T-cell (primary cell): ENCODE measurements at places on chromosomes 6 and 20. TPM values are rescaled to one million over a fixed set of nuclear protein-coding genes. Genes with fewer than 3 reads are reported as not detected.

- no peak for DNase-seq
- H3K4me1 ChIP-seq, result no peaks in the 10 kb centered on the region
- no peak overlapping the region for H3K4me3 ChIP-seq
- H3K36me3 ChIP-seq, result no peaks in the 10 kb centered on the region
These were observed 253.5 kb downstream of the NRN1 start for GRCh38 chr6:5753209-5753608.

DNA sequence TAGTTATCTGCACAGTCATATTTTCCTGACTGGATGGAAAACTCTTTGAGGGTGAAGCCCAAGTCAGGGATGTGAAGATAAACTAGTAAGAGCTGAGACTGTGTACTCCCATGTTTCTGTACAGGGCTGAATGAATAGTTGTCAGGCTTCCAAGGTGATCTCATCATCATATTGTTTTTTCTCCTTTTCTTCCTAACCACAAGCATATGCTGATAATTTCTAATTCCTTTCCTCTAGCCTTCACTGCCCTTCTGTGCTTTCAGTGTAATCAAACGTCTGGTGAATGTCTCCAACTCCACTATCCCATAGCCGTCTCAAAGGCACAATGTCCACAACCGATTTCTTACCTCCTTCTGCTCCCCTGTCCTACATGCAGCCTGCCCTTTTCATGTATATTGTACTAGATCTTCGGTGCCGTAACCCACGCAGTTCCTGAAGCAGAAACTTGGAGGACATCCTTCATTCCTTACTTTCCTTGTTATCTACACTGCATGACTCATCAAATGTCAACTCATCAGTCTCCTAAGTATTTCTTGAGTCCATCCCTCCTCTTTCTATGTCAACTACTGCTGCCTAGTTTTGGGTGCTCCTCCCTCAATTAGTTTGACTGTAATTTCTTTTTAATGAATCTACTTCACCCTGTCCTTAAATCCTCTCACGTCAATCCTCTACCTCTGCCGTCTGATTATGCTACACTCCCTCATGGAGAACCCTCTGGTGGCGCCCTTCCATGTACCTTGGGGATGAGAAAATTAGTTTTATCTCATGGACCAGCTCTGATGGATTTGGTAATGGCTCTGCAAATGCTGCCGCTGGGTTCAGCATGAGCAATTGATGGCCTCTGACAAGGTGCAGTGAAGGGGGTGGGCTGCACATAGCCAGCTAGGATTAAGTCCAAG lies 21.9 kb downstream of the NCOA7 start:
- H3K4me1 ChIP-seq, result peaks cover 6% of the 10 kb centered on the region
- H3K27ac ChIP-seq, result no peak overlapping the region
- no peak for DNase-seq
- no peaks in the 10 kb centered on the region for H3K27me3 ChIP-seq
- no peak overlapping the region for H3K4me3 ChIP-seq
- no peaks in the 10 kb centered on the region for H3K36me3 ChIP-seq

GRCh38 chr6:125791151-125791819 lies 525 bp downstream of the NCOA7 start:
- peak overlapping the region; percentile 83 for H3K4me3 ChIP-seq
- H3K4me1 ChIP-seq, result peaks cover 15% of the 10 kb centered on the region
- no peaks in the 10 kb centered on the region for H3K27me3 ChIP-seq

- no peak for DNase-seq
- peaks cover 28% of the 10 kb centered on the region for H3K4me1 ChIP-seq
- no peaks in the 10 kb centered on the region for H3K27me3 ChIP-seq
- no peak overlapping the region for H3K27ac ChIP-seq
- H3K4me3 ChIP-seq, result no peak overlapping the region
These were observed 66.3 kb downstream of the NOL4L start for GRCh38 chr20:32518593-32519380.

The USP49 gene
- 3.4 TPM for total RNA-seq

- H3K4me3 ChIP-seq, result no peak overlapping the region
- no peak overlapping the region for H3K27ac ChIP-seq
- no peaks in the 10 kb centered on the region for H3K27me3 ChIP-seq
- H3K36me3 ChIP-seq, result no peaks in the 10 kb centered on the region
These were observed 84.9 kb upstream of the STXBP5 start for GRCh38 chr6:147119310-147119709.

The HLA-G gene
- not detected for total RNA-seq

DNA sequence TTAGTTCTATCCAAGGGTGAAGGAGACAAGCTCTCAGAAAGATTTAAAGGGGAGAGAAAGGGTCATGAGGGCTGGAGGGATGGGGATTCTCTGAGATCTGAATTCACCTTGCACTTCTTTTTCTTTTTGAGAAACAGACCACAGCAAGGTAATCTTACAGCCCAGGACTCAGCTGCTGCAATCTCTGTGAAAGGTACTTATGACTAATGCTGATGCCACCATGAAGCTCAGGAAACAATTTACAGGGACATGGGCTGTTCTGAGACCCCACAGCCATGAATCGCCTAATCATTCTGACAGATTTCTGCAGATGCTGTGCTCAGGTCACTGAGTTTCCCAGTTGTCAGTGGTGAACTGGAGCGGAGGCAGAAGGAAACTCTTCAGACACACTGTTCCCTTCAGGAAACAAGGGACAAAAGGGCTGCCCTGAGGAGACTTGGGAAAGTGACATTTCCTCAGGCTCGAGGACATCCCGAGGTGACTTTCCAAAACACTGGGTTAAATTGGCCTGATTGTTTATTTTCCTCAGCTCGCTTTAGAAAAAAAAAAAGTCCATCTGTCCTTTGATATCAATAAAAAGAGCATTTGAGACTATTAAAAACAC lies 103.8 kb upstream of the PLCB4 start:
- no peaks in the 10 kb centered on the region for H3K27me3 ChIP-seq
- no peak overlapping the region for H3K27ac ChIP-seq
- H3K36me3 ChIP-seq, result no peaks in the 10 kb centered on the region
- no peak for DNase-seq
- H3K4me3 ChIP-seq, result no peak overlapping the region

DNA sequence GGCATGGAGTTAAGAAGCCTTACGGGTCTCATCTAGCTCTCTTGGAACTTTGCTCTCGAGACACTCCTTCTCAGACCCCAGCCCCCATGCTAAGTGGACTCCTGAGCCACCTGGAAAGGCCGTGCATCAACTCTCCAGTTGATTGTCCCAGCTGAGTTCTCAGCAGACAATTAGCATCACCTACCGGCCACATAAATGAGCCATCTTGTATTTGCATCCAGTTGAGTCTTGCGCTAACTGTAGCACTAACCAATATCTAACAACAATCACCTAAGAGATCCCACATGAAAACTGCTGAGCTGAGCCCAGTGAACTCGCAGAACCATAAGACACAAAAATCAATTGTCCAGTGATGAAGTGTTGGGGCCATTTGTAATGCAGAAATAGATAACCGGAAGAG lies 49.7 kb downstream of the PCNA start:
- H3K36me3 ChIP-seq, result no peaks in the 10 kb centered on the region
- H3K4me1 ChIP-seq, result no peaks in the 10 kb centered on the region
- no peaks in the 10 kb centered on the region for H3K27me3 ChIP-seq
- no peak overlapping the region for H3K27ac ChIP-seq
- H3K4me3 ChIP-seq, result no peak overlapping the region
- no peak for DNase-seq

DNA sequence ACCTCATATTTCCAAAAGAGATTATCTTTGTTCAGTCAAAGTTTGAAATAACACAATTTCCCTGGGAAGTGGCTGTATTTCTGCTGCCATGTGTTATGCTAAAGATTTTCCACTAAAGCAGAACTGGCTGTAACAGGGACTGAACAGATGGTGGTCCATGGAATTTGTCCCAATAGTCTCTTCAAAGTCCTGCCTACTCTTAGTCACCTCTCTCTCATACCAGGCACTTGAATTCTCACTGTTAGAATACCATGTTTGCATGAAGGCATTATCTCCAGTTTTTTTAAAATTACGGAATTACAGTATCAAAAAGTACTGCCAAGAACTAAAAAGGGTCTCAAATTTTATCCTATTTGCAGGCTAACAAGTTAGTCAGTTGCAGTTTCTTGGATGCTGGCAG lies 105.0 kb upstream of the HDDC2 start:
- DNase-seq, result no peak
- H3K27ac ChIP-seq, result no peak overlapping the region
- no peak overlapping the region for H3K4me3 ChIP-seq

The TCP11 gene
- total RNA-seq, result not detected

The CTCFL gene
- total RNA-seq, result not detected
